ENCODE measurements at places on chromosomes 1 and 21.

DNA sequence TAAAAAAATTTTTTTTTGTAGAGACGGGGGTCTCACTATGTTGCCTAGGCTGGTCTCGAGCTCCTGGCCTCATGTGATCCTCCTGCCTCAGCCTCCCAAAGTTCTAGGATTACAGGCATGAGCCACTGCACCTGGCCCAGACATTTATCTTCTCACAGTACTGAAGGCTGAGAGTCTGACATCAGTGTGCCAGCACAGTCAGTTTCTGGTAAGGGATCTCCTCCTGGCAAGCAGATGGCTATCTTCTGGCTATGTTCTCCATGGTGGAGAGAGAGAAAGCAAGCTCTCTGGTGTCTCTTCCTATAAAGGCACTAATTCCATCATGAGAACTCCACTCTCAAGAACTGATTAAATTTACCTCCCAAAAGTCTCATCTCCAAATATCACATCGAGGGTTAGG is 57.8 kb upstream of the C1orf185 start:
- no peak for DNase-seq

GRCh38 chr1:2234762-2235113 is 6.6 kb downstream of the SKI start:
- no peak for DNase-seq

- no peak for DNase-seq
These were observed 56.0 kb upstream of the GPR52 start for GRCh38 chr1:174391716-174392115.

DNA sequence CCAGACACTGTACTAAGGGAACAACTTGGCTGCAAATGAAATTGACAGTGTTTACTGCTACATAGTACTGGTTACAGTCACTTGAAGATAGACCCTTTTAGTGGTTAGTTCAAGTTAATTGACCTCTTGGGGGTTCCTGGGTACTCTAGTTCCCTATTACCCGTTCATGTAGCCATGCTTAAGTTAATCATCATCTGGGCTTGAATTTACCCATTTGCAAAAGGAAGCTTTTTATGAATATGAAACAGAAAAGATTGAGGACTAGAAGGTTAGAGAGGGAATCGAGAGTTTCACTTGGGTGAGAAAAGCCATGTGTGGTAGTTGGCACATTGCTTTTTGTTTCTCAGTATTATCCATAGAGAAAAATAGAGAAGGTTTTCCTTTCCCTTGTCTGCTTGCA is 2.7 kb downstream of the MIA3 start:
- DNase-seq, result no peak

DNA sequence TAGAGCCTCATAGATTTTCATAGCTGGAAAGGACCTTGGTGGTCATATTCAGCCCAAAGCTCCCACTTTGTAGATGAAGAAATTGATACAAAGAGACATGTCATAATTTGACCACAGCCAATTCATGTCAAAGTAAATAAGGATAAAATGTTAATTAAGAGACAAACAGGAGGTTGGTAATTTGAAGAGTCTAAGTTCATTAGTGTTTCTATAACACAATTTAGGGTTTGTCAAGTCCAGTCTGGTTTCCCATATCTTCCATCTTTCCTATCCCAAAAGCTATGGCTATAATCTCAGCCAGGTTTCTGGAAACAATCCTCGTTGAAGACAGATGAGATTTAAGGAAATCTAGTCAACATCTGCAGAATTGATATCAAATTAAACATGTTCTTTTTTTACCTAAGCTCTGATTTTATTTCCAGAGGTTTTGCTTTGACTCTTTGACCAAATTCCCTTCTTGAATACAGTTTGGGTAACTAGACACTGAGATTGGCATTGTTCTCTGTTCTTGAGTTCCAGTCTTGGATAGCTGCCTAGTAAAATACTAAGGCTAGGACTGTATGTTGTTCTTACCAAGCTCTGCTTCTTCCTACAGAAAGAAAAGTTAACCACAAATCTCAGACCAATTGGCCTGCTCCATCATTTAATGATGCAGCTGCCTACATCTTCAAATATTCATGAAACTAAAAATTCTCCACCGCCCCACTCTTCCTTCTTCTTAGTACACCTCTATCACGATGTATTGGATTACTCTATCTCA is 62.0 kb downstream of the SLC44A5 start:
- DNase-seq, result no peak

GRCh38 chr1:193937308-193937707 is 750.9 kb upstream of the B3GALT2 start:
- no peak for DNase-seq

DNA sequence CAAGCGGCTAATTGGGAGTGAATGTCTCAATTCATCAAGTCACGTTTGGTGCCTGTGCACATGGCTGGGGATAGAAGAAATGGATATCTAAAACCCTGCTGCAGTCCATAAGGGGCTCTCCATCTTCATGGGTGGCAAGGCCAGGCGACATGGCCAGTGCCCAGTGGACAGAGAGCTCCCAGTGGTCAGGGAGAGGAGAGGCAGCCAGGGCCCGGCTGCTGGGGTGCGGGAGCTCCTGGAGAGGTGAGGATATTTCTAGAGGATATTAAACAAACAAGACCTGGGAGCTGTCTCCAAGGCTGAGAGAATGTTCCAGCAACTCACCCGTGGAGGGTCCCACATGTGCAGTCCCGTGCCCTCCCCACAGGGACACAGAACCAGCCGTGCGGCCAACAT is 368.8 kb upstream of the C1orf174 start:
- no peak for DNase-seq

DNA sequence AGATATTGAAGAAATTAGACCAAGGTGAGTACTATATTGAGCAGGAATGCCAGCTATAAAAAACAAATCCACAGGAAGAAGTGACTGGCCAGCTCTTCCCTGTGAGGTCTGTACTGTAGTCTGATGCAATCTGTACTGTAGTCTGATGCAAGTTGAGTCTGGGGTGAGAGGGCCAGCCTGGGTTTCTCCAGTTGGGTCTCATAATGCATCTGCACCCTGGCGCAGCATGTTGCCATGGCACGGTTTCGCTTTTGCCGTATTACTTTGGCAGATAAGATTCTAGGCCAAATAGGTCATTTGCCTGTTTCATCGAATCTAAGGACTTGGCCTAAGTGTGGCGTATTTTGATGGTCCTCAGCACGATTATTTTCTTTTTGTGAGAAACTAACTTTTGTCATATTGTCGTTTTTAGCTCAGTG is 24.4 kb upstream of the PGD start:
- DNase-seq, result no peak

DNA sequence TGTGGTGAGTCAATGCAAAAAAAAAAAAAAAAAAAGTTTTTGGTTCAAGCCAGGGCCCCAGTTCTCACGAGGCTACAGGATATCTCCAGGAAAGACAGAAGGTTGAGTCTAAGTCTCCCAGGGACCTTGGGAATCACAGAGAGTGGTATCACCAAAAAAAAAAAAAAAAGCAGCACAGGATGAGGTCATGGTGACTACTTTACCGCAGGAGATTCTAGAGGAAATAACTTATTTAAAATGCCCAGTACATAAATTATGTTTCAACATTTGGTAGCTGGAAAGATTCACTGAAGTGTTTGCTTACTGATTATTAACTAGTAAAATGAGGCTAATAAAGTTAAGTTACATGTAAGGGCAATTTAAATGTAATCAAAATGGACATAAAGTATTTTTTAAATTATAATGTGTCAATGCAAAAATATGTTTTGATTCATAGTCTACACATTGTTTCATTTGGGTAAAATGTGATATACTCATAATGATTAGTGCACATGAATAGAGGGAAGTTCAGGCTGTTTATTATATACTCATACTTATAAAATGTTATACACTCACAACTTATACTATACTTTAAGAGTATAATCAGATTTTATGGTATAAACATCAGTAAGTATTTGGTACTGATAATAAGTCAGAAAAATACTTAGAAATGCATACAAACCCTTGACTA is 84.1 kb downstream of the PLPPR5 start:
- no peak for DNase-seq

DNA sequence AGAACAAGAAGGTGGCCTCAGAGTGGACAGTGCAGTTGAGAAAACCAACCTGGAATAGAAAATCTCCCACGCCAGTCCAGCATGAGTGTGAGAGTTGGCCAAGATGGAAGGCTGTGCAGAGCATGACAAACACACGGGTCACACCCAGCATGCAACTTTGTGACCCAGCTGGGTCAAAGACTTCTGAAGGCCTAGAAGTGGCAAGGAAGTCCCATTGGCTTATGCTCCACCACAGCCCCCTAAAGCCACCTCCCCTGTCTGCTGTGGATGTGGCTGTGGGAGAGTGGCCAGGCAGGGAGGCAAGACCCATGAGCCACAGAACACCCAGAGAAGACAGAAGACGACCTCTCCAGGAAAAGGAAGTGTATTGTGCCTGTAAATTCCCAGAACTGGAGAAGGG is 13.6 kb downstream of the BATF3 start:
- DNase-seq, result no peak

GRCh38 chr1:206774093-206774492 is 1.8 kb upstream of the IL10 start:
- no peak for DNase-seq

- no peak for DNase-seq
These were observed 28.2 kb downstream of the VCAM1 start for GRCh38 chr1:100747771-100748170.

GRCh38 chr1:246092136-246092535 is 414.9 kb downstream of the SMYD3 start:
- DNase-seq, result no peak

DNA sequence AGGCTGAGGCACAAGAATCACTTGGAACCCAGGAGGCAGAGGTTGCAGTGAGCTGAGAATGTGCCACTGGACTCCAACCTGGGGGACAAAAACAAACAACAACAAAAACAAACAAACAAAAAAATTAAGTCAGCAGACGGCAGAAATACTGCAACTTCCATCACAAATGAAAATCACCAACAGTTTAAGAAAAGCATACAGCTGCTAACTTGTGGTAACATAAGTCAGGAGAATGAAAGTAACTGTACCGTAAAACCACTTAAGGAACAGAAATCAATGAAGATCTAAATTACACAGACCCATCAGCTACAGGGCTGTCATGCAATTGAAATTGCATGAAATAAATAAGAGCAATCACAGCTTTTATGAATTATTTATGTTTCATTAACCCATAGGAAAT is 25.0 kb downstream of the MCOLN2 start:
- DNase-seq, result no peak

- DNase-seq, result no peak
These were observed 11.6 kb upstream of the LRRC53 start for GRCh38 chr1:74523873-74524480.

- DNase-seq, result no peak
These were observed 371.2 kb downstream of the RRAGC start for GRCh38 chr1:38488162-38488898.

GRCh38 chr1:25110036-25110435 is 122.3 kb downstream of the SYF2 start:
- no peak for DNase-seq

All from stimulated activated CD4-positive, alpha-beta T cell treated with anti-CD3 and anti-CD28 coated beads, Interleukin-12 subunit alpha, Interleukin-12 subunit beta, amount 100 ng/mL, for 48 hours (primary cell).